ENCODE measurements at places on chromosomes 13 and 19.

DNA sequence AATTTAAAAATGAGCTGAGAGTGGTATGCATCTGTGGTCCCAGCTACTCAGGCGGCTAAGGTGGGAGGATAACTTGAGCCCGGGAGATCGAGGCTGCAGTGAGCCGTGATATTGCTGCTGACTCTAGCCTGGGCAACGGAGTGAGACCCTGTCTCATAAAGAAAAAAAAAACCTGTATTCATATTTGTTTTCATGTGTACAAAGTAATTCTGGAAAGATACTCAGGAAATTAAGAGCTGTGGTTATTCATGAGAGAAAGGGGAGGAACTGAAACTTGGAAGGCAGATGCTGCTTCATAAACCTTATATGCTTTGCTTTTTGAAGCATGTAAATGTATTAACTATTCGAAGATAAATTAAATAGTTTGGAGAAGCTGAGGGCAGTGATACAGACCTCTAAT is 8.8 kb upstream of the RLN3 start:
- DNase-seq: no peak

- DNase-seq: no peak
These were observed 254.7 kb downstream of the KLF12 start for GRCh38 chr13:73879346-73880015.

- DNase-seq: no peak
These were observed 24.3 kb downstream of the FGF21 start for GRCh38 chr19:48779636-48780035.

DNA sequence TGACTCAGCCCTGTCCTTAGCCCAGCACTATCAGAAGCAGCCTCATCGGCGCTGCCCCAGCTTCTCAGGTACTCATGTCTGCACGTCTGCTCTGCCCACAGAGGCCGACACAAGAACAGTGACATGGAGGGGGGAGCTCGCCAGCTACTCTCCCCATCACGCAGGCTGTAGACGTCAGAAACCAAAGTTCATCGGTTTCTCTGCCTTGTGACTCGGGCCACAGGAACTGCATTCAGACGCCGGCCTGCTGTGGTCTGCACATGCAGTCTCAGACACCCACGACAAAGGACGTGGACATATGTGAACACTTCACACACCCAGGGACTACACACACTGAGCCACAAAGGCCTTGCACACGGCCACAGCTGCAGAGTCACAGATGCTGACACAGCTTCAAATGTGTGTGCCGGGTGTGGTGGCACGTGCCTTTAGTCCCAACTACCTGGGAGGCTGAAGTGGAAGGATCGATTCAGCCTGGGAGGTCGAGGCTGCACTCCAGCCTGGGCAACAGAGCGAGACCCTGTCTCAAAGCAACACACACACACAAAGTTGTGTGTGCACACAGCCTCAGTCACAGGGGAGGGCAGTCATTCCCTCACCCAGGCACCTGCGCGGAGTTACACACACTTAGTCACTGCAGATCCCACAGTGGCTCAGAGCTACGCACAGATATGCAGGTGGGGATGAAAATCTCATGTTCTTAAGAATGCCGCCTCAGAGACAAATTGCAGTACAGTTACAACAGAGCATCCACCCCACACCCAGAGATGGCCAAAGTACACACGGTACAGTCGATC is 4.9 kb upstream of the ZFP36 start:
- DNase-seq: no peak

GRCh38 chr13:75139291-75139690 is 342.7 kb downstream of the TBC1D4 start:
- no peak for DNase-seq

- no peak for DNase-seq
These were observed 92.3 kb upstream of the UQCRFS1 start for GRCh38 chr19:29305268-29305667.

GRCh38 chr19:4649392-4650047 is 10.2 kb downstream of the TNFAIP8L1 start:
- DNase-seq: no peak

DNA sequence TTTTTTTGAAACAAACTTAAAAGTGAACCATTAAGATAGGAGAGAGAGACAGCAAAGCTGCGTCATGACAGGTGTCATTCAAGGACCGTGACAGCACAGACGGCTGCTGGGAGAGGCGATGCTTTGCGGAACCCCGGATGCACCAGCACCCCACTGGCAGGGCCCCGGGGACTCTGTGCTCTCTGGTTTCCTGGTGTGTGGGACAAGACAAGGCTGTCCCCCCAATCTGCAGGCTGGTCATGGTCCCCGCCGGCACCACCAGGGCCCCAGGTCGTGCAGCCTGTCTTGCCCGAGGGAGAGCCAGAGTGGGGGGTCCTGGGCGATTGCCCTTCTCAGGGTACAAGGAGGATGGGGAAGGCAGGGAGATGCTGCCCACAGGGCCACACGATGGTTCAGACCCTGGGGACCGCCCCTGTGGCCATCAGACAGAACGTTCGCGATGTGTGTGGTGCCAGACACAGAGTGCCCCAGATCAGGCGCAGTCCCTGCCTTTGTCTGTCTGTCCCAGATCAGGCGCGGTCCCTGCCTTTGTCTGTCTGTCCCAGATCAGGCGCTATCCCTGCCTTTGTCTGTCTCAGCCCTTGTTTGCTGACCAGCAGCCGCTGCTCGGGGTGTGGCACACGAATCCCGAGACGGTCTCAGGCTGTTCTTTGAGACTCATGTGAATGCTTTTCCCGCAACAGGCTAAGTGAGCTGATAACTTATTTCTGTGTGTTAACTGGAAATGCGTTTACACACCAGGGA is 36.1 kb downstream of the ADPRHL1 start:
- no peak for DNase-seq

DNA sequence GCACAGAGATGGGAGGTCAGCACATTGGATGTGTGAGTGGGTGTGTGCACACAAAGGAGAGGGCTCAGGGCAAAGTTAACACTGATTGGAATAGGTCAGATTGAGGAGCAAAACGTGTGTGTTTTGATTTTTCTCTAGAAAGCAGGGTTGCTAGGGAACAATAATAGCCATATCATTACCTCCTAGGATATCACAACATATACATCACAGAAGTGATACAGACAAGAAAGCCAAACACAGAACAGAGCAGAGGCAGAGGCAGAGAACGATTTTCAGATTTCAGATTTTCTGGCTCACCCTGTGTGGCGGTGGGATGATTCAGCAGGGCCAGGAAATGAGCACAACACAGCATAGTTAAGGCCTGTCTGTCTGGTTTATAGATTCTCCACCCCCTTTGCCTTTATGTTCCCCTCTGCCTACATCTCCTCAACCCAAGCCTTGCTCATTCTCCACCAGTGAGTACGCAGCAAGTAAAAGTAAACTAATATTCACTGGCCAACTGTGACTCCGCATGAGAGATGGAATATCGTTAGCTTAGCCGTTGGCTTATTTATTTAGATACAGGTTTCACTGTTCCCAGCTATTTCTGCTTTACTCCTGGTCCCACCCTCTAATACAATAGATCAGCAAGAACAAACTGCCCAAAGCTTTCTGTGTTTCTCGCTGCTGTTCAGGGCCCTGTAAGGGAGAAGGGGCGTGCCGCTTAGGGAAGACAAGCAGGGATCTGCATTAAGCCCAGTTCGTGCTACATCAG is 182.7 kb upstream of the TSC22D1 start:
- peak; percentile 23 for DNase-seq

- no peak for DNase-seq
These were observed 31.6 kb upstream of the SLC46A3 start for GRCh38 chr13:28750187-28751045.

GRCh38 chr19:11950312-11950711 is 14.5 kb upstream of the ZNF763 start:
- no peak for DNase-seq

- DNase-seq: no peak
These were observed 29.0 kb downstream of the ZNF20 start for GRCh38 chr19:12111176-12111575.

DNA sequence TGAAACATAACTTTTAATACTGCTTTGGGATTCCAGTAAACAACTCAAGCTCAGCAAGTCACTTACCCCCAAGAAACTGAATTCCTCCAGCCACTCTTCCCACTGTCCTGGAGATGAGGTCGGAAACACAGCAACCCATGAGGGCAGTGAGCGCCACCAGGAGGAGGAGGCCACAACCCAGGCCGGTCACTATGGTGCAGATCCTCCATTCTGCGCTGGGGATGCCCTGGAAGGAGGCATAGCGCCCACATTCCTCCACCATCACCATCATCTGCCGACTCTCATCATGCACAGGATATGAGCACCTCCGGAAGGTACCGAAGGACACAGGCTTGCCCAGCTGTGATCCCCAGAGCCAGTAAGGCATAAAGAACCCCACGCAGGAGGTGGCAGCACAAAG is 2.2 kb downstream of the LHFPL6 start:
- no peak for DNase-seq

DNA sequence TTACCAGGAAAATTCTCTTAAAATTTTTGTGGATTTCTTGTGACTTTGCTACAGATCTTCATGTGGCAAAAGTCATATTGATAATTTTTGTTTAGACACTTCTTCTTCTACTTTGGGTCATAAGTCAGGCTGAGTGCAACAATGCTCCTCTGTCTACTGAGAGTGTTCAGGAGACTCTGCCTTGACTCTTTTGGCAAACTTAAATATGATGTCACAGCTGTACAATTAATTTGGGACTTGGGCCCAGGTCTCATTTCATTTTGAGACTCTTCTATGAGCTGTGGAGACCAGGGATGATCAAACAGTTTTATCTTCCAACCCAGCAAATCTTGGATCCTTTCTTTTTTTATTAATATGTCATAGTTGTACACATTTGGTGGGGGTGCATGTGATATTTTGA is 19.7 kb upstream of the IPO5 start:
- no peak for DNase-seq

GRCh38 chr13:40794414-40795368 is 5.3 kb downstream of the SLC25A15 start:
- DNase-seq: no peak

DNA sequence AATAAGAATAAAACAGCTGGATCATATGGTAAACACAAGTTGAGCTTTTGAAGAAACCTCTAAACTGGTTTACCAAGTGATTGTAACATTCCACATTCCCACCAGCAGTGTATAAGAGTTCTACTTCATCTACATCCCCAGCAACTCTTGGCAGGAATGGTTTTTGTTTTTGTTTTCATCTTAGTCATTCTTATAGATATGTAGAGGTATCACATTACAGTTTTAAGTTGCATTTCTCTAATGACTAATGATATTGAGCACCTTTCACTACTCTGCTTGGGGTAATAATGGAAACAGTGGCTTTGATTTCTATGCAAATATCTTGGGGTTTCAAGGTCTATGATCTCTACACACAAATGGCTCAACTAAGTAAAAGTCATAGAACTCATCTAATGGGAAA is 614.5 kb downstream of the TBC1D4 start:
- DNase-seq: no peak

DNA sequence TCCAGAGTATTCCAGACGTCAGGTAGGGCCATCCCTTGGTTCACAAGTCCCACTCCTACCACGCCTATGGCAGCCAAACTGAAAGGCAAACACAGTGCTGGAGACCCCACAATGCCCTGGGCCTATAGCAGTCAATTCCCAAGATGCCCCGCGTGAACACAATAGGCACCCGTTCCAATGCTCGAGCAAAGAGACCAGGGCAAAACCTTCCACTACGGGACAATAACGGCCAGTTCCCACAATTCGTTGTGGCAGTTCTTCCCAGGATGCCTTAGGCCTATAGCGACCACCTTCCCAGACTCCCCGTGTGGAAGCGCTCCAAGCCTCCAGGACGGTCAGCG is 538 bp downstream of the ZNF428 start:
- DNase-seq: no peak

DNA sequence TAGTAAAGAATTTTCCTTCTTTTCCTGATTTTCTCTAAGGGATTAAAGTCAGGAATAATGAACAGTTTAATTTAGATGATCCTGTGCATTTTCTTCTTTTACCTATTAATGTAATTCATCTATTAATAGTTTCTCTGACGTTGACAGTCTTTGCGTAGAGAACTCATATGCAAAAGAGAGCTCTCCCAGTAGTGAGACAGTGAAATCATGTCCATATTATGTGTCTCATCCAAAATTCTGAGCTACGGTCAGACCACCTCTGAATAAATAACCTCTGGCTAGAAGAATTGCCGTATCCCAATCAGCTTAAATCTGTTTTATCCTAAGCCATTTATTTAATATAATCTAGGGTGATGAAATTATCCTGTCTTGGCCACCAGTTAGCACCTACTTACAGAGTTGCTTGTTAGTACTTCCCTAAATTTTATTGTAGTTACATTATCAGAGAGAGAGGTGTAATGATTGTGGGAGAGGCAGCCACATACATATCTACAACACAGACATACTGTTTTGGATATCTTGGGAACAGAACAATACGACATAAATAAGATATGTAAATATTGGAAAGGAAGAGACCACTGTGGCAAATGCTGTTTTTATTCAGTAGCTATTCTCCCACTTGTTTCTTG is 30.7 kb downstream of the PDS5B start:
- DNase-seq: no peak

GRCh38 chr19:2084993-2085720 is 11.0 kb downstream of the MOB3A start:
- no peak for DNase-seq

DNA sequence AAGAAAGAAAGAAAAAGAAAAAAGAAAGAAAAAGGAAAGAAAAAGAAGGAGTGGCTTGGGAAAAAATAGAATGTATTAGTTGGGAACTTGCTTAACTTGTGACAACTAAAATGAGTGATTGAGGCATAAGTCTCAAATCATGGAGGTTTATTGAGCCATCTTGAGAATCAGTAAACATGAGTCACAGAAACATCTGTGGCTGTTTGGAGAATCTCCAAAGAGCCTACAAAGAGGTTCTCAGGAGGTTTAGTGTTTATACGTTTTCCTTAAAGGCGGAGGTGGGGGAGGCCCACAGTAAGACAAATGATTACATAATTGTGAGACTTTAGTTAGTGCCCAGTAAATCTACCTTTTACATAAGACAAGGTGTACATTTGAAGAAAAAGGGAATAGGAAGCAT is 38.6 kb downstream of the WDR87 start:
- no peak for DNase-seq

DNA sequence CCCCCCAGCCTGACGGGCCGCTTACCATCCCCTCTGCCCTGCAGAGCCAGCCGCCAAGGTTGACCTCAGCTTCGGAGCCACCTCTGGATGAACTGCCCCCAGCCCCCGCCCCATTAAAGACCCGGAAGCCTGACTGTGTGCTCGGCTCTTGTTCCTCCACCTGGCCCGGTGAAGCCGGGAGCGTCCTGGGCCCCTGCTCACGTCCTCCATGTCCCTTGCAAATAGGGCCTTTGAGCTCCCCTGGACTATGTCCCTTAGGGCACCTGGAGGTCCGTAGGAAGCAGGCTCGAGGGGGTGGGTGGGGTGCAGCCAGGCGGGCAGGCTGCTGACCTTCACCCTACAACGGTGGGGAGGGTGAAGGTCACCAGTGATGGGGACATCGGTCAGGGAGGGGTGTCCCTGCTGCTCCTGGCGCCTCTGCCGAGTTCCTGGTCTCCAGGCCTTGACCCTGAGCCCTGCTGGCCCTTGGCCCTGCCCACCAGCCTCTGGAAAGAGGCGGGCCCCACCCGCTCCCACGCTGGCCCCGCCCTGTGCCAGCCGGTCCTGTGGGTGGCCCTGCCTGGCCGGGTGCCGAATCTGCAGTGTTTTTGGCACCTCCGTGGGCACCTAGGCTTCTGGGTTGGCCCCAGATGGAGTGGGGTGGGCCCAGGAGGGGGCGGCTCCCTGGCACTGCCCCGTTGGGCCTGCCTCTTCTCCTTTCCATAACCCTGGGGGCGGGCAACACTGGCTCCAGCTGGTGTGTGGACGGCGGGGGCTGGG is 3.3 kb downstream of the ATP5F1D start:
- no peak for DNase-seq
